Activated CD4-positive, alpha-beta memory T cell treated with anti-CD3 and anti-CD28 coated beads for 36 hours (primary cell): ENCODE measurements at places on chromosomes 13 and 19. TPM values are rescaled to one million over a fixed set of nuclear protein-coding genes. Genes with fewer than 3 reads are reported as not detected.

HIPK4 gene
- total RNA-seq = not detected

ZNF302 gene
- 16.5 TPM for total RNA-seq

GNG8 gene
- 9.5 TPM for total RNA-seq

EFNB2 gene
- total RNA-seq = 0.07 TPM

ZNF878 gene
- 0.80 TPM for total RNA-seq

ERICH4 gene
- total RNA-seq = not detected
